Fibroblast of the aortic adventitia (primary cell): ENCODE measurements at places on chromosomes 16 and 17. TPM values are rescaled to one million over a fixed set of nuclear protein-coding genes. Genes with fewer than 3 reads are reported as not detected.

ZNF423 gene
- total RNA-seq: 7.3 and 13.5 TPM in 2 replicates

NDE1 gene
- total RNA-seq: 17.5 and 38.9 TPM in 2 replicates

C16orf95 gene
- total RNA-seq: 2.0 and 3.4 TPM in 2 replicates

MT1G gene
- not detected in 2 replicates for total RNA-seq

ZNF267 gene
- 13.6 and 17.7 TPM in 2 replicates for total RNA-seq

CCL11 gene
- not detected in 2 replicates for total RNA-seq

HCRT gene
- not detected in 2 replicates for total RNA-seq
